ENCODE measurements at places on chromosomes 2 and 18. TPM values are rescaled to one million over a fixed set of nuclear protein-coding genes. Genes with fewer than 3 reads are reported as not detected.

The FAM237A gene
- not detected for total RNA-seq

The LOXL3 gene
- total RNA-seq, result 112 TPM

The IL1RL1 gene
- total RNA-seq, result not detected

The RNF138 gene
- total RNA-seq, result 20.2 TPM

The TNFRSF11A gene
- 0.49 TPM for total RNA-seq

DNA sequence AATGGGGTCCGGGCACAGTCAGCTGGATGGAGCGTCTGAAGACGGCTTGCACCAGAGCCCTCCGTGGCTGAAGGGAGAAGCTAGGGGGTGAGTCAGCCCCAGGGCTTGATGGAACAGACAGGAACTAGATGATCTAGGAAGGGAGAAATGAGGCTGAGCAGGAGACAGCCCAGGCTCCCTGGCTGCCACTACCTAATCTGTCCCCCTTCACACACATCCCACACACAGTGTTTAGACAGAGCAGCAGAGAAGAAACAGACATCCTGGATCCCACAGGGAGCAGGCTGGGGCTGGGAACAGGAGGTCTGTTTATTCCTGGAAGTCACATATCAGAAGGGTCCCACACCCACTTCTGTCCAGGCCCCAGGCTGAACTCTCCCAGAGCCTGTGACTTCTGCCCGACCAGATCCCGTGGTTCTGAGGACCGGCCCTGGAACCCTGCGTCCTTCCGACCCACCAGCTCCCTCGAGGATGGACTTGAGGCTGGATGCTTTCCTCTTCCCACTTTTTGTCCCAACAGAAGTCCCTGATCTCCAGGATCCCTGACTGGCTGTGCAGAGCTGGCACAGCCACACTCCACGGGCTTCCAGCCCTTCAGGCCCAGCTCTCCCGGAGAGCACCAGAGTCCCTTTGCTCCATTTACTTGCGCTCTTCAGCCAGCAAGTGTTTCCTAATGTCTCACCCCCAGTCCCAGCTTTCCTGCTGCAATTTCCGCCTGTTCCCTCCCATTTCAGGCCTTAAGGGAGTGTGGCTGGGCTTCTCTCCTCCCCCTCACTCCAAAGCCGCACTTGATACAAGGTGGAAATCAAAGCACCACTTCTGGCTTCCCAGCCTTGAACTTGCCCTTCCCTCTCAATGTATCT, 1.5 kb upstream of the GPBAR1 start:
- peak; percentile 53 for DNase-seq

- DNase-seq, result no peak
These were observed 683 bp downstream of the STK39 start for GRCh38 chr2:168246483-168247340.

GRCh38 chr2:53576166-53576565, 191.4 kb upstream of the CHAC2 start:
- DNase-seq, result no peak

DNA sequence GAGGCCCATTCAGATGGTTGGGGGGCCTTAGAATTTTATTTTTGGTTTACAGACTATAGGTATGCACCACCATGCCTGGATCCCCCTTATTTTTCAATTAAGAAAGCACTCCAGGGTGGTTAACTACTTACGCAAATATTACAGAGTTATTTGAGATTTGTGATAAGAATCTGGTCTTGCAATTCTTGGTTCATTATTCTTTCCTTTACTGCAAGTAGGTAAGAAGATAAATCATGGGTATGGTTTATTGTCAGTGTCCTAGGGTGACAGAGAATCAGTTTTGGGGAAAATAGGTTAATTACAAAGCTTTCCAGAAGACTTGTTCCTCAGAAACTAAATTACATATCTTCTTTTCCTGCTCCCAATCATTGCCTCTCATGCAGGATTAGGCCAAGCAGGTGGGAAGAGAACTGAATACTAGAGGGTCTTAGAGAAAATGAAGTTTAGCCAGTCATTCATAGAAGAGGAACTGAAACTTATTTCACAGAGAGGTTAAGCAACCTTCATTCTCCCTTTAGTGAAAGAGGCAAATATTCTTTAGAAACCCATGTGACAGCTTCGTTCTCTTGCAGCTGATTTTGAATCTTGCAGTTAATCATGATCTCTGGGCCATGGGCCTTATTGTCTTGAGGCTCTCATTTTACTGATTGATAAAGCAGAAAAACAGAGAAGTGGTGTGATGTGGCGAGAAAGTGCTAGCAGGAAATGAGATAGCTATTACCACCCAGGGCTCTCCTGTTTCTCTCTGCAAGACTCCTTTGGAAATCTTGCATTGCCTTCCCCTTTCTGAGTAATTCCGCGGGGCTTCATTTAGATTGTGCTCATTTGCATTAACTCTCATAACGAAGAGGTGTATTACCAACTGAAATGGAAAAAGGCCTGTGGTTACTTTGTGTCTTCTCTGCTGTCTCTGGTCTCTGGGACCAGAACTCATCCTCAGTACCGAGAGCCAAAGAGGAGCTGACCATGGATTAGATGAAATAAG, 44.8 kb upstream of the ARHGAP25 start:
- no peak for DNase-seq

- DNase-seq, result no peak
These were observed 457.6 kb upstream of the SOX11 start for GRCh38 chr2:5234563-5234962.

DNA sequence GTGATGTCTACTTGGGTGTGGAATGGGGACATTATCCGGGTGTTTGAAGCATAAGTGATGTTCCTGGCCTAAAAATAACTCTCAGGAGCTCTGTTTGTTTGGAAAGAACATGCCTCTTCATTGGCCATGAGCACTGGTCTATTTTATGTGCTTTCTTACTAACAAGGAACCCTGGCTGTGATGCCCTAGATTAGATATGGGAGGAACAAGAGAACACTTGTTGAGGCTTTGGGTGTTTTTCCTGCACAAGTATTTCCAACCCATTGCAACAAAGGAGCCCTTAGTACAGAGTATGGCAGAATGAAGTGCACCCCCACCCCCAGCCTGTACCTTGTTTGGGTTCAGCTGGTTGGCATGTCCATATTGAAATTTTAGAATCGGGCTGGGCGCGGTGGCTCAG, 95.9 kb downstream of the SLC4A3 start:
- DNase-seq, result no peak

DNA sequence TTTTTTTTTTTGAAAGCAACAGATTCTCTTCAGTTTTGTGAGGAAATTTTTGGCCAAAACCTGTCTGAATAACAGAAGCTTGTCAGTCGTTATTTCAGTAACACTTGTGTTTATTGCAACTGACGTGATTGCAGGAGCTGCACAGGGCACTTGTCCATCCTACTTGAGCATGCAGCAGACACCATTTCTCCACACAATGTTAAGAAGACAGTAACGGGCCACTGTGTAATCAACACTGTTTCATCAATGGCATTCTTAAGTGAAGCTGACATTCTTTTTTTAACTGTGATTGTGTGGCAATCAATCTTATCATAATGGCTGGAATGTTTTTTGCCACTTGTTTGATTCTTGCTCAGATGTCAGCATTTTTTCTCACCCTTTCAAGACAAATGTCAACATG, 50.1 kb upstream of the PIEZO2 start:
- no peak for DNase-seq

DNA sequence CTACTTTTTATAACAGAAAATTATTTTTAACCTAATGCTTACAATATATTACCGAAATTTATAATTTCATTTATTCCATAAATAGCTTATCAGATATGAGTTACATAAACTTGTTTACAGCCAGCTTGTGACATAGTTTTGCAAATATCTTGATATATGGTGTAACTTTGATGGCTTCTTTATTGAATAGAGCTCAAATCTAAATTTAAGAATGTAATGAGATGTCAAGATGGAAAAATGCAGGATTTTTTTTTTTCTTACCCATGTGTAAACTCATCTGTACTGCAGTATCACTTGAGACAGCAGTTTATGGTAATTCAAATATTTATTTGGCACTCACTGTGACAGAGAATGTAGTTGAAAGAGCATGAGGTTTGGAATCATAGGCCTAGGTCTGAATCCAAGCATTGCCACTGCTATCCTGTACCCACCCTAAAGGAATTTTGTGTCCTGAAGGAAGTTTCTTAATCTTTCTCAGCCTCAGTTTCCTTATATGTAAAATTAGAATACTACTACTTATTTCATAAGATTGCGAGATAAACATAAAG, 3.8 kb downstream of the CREB1 start:
- no peak for DNase-seq

DNA sequence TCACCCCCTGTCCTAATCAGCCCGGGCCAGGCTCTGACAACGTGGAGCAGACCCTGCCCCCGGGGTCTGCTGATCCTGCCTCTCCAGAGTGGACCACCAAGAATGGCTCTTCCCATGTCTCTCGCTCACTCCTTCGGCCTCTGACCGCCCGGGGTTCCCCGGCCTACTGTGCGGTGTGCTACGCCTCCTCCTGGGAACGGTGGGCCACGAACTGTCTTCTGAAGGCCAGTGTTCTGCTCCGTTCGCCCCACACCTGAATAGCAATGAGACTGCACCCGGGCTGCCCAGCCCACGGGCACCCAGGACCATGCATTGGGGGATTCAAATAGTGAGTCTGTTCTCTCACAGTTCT, 189.7 kb downstream of the TWIST2 start:
- DNase-seq, result no peak

GRCh38 chr2:175840256-175840655, 161.8 kb downstream of the LNPK start:
- DNase-seq, result no peak
